ENCODE measurements at places on chromosomes 12 and 14. TPM values are rescaled to one million over a fixed set of nuclear protein-coding genes. Genes with fewer than 3 reads are reported as not detected.

DNA sequence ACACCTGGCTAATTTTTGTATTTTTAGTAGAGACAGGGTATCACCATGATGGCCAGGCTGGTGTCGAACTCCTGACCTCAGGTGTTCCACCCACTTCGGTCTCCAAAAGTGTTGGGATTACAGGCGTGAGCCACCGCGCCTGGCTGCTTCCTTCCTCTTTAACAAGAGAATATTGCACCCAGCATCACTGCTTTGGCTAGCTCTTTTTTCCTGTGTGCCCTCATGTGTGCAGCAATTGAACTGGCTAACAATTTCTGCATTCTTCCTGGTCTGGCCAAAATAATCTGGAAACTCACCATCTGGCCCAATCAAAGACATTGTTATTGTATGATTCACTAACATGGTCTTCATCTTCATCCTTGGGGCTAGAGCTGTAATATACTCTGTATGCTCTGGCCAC, 2.7 kb upstream of the ASB8 start:
- no peak for DNase-seq

GRCh38 chr12:30218073-30218472, 434.3 kb upstream of the TMTC1 start:
- DNase-seq = no peak

DNA sequence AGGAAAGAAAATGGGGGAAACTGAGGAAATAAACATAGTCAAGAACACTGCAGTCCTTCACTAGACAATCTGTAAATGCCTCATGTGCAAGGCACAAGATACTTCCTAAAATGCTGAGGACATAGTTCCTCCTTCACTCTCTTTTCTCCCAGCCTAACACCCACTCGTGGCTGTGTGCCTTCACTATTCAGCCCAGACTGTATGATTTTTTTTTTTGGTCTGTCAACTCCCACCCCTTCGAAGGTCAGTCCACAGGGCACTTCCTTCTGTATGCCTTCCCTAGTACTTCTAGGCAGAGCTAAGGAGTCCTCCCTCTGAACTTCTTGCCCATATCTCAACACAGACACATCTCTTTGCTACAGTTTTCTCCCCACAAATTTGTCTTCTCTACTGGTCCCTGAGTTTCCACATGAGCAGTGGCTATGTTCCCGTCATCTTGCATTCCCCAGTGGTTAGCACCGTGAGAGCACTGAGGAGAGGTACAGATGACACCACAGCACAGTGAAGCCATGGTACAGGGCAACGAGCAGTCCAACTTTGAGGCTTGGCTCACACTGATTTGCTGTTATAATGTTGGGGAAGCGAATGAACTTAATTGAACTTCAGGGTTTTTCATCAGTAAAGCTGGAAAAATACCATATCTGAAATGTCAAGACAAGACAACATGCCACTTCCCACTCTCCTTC, 24.1 kb upstream of the SYCP3 start:
- no peak for DNase-seq

ARHGEF40 gene
- total RNA-seq = 21.2 TPM

DNA sequence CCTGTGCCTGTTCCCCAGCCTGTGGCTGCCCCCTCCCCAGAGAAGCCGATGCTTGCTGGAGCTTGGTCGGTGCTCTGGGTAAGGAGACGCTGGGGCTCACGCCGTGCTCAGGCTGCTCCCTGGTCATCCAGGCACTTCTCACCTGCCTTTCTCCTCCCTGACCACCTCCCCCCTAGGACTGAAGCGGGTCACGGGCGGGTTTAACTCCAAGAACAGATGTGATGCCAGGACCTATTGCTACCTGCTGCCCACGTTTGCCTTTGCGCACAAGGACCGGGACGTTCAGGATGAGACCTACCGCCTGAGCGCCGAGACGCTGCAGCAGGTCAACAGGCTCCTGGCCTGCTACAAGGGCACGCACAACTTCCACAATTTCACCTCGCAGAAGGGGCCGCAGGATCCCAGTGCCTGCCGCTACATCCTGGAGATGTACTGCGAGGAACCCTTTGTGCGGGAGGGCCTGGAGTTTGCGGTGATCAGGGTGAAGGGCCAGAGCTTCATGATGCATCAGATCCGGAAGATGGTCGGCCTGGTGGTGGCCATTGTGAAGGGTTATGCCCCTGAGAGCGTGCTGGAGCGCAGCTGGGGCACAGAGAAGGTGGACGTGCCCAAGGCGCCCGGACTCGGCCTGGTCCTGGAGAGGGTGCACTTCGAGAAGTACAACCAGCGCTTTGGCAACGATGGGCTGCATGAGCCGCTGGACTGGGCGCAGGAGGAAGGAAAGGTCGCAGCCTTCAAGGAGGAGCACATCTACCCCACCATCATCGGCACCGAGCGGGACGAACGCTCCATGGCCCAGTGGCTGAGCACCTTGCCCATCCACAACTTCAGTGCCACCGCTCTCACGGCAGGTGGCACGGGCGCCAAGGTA, 8.4 kb upstream of the EP400 start:
- no peak for DNase-seq

KRT2 gene
- not detected for total RNA-seq

ENDOU gene
- not detected for total RNA-seq

GRCh38 chr12:108612788-108613282, 15.0 kb upstream of the TMEM119 start:
- peak; percentile 33 for DNase-seq

INHBC gene
- not detected for total RNA-seq

LTB4R gene
- total RNA-seq = 2.9 TPM

SLC25A21 gene
- not detected for total RNA-seq

- DNase-seq = no peak
Observed at GRCh38 chr14:38500125-38500524, 244.2 kb upstream of the CLEC14A start.

- DNase-seq = peak; percentile 12
Observed at GRCh38 chr14:80364274-80364673, 153.0 kb upstream of the DIO2 start.

DNA sequence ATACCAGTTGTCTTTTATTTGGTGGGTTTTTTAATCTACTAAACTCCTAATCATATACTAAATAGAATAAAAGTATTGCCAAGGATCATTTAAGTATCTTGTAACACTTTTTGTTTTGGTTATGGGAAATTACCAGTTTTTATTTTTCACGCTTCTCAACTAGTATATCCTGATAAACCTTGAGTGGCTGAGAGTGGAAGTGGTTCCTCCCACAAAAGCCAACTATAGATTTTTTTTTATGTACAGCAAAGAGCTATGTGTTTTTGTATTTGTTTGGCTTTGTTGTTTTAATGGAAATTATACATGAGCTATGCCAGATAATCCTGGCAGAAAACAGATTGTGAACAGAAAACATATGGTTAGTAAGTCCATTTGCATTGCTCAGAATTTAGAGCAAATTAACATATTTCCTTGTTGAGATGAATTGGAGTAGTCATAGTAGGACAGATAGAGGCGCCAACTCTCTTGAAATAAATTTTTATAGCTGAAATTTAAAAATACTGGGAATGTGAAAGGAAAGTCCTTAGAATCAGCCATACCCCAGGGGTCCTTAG, 60.9 kb upstream of the PSMA6 start:
- no peak for DNase-seq

TMCC3 gene
- total RNA-seq = 0.12 TPM

DNA sequence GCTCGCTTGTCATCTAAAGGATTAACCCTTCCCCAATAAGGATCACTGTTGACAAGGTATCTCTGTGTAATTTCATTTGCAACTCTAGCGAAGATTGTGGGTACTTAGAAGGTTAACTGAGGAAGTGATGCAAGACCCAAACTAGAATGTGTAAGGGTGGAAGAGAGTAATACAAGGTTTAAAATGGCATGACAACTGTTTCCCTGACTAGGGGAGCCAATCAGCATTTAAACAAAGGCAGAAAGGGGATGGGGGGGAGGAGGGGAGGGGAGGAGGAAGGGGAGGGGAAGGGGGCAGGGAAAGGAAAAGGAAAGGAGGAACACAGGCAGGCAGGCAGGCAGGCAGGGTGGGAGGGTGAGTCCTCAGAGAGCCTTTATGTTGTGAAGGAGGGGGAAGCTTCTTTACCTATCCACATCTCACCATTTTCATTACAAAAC, 31.1 kb downstream of the NRDE2 start:
- no peak for DNase-seq

- no peak for DNase-seq
Observed at GRCh38 chr12:28409892-28410291, 219.6 kb downstream of the CCDC91 start.

- no peak for DNase-seq
Observed at GRCh38 chr12:109621211-109621694, 47.7 kb downstream of the MVK start.

GRCh38 chr12:109717390-109718357, 4.0 kb downstream of the FAM222A start:
- no peak for DNase-seq
